Activated CD4-positive, alpha-beta T cell treated with anti-CD3 and anti-CD28 coated beads, Interleukin-2, amount 50 U/mL, for 24 hours (primary cell): ENCODE measurements at places on chromosomes 4 and X.

GRCh38 chr4:47478804-47479203, 6.3 kb upstream of the ATP10D start:
- no peak for DNase-seq

DNA sequence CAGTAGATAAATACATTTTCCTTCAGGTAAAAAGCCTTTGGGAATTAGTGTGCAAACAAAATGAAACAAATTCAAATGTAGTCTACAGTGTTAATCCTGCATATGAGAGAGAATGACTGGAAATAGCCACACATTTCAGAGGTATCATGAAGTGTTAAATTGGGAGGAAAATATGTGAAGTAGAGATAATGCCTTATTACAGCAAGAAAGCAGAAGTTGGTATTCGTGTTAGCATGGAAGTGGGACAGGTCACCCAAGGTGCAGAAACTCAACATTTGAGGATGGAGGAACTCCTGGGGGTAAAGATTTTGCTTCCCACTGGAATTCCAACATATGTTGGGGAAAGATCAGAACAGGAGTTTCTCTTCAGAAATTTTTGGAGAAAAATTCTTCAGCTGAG, 51.3 kb downstream of the EMCN start:
- DNase-seq = no peak

- DNase-seq = no peak
Measured at GRCh38 chr4:3318561-3319021, 25.8 kb downstream of the RGS12 start.

DNA sequence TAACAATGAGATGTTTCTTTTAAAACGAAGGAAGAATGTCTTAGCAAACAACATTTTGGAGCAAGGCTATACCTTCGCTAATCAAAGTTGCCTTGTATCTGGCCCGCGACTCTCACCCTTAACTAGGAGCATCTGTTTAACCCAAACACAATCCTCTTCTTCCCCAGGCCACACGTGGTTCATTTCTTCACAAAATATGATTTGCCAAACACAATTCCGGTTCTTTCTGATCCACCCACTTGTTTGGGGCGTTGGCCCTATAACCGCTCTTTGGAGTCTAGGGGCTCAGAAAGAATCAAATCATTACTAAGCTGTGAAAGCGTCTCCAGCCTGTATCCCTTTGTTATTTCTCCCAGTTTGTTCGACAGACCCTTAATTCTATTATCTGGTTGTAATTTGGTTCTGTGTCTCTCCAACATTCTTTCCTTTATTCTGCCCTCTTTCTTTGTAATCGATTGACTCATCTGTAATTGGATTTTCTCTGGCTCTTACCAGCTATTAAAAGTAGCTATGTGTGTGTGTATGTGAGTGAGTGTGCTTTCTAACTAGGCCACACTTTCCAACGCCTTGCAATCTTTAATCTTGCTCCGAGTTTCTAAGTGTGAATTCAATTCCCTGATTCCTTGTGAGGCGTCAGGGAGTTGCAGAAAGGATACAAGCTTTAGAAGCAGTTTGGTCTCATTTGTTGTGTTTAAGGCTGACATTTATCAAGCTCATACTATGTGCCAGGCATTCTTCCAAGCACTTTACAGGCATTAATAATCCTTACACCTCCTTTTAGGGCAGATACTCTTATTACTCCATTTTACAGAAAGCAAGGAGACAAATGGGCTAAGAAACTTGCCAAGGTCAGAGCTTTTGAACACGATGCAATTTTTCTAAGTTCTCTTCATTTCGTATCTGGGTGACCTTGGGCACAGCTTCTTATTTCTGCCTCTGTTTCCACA, 138.6 kb upstream of the CPEB2 start:
- no peak for DNase-seq

DNA sequence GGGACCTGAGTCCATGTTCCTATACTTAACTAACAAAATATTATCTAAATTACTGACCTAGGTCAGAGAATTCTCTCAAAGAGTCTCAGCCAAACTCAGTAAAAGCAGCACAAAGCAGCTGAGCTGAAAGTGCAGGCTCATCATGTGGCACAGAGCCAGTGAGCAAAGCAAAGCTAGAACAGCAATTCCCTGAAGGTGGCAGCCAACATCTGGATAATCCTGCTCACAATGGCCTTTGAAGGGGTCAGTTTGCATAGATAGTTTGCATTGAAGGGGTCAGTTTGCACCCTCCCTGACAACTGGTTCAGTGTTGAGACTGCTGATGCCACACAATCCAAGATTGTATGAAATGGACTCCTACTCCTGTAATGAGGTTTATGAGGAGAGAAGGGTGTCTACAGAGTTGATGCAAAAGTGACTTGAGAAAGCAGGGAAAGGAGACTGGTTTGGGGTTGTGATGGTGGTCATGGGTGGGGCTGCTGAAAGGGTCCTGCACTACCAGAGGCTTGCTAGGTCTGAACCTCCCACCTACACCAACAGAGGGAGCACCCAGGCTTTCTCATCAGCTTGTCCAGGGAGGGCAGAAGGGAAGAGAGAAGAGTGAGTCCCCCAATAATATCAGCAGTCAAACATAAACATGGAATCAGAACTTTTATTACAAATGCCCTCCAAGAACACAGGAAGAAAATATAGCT, 39.7 kb downstream of the TRIM61 start:
- DNase-seq = no peak

DNA sequence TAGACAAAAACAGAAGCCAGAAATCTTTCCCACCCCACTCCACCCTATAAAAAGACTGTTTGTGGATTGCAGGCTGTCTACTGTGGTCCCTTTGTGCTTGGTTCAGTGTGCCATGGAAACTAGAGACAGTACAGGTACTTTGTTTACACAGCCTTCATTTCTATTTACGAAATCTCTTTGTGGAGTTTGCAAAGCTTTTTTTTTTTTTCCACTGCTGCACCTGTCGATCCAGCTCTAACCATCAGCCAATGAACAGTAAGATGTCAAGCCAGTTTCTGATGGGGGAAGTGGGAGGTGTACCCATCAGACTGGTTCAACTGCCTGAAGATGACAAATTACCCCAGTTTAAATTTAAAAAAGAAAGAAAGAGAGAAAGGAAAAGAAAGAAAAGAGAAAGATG, 20.2 kb upstream of the LRBA start:
- no peak for DNase-seq
